ENCODE measurements at places on chromosomes 4 and X.

DNA sequence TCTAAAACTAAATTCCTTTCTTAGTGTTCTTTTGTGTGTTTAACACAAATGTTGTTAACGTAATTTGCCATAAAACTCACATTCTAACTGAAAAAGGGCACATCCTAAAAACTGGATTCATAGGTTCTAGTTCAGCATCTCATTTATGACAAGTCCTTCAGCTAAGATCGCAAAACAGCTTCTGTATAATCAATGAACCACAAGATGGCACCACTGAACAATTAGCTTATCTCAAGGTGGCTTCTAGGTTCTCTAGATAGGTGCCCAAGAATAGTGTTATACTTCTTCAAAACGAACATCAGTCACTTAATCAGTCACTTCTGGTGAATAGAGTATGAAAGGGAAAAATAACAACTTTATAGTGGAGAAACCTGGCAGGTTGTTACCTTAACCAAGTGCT is 54.3 kb downstream of the NRK start:
- no peak for DNase-seq

- DNase-seq, result no peak
Observed at GRCh38 chr4:48683784-48684666, 96.1 kb downstream of the FRYL start.

DNA sequence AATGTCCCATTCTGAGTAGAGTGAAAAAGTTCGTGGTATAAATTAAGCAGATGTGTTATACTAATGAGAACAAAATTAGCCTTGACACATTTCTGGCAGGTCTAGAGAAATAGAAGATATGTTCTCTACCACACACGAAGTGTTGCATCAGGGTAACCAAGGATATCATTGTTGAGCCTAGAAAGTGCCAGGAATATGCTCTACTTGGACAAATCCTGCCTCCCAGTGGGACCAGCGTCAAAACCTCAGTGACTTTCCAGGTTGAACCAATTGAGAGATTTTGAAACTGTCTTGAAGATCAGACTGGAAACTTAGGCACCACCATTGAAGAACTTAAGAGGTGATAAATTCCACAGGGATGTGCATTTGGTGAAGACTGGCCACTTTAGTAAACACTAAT is 115.9 kb downstream of the HPGD start:
- no peak for DNase-seq

- no peak for DNase-seq
Observed at GRCh38 chr4:120749445-120750151, 172.9 kb downstream of the PRDM5 start.
